ENCODE measurements at places on chromosomes 13 and 19.

- DNase-seq: peak; percentile 65
Observed at GRCh38 chr13:70255406-70255991, 147.2 kb upstream of the KLHL1 start.

GRCh38 chr19:16814526-16815100, 14.6 kb upstream of the SIN3B start:
- DNase-seq: no peak

DNA sequence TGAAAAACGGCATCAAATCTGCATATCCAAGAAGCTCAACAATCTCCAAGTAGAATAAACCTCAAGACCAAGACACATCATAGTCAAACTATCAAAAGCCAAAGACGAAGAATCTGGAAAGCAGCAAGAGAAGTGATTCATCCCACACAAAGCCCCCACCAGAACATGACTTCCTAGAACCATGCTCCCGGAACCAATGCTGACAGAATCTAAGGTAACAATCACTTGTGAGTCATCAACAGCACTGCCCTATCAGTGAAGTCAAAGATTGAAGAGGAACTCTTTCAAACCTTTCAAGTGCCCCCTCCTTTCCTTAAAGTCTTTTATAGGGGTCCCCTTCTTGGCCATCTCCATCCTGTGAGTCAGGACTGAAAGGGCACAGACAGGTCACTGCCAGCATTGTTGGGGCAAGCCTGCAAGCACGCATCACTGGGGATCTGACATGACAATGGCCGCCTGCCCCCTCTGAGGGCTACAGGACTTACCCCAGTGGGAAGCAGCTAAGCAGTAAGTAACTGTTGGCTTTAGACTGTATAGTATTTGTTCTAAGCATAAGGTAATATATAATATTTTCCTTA, at the start of gene CCDC70:
Gene CCDC70 (plus strand): TSS at position 247 of the 578 bp plus-strand sequence. CDS start 3,443 bp downstream, outside the sequence.
- DNase-seq: no peak

DNA sequence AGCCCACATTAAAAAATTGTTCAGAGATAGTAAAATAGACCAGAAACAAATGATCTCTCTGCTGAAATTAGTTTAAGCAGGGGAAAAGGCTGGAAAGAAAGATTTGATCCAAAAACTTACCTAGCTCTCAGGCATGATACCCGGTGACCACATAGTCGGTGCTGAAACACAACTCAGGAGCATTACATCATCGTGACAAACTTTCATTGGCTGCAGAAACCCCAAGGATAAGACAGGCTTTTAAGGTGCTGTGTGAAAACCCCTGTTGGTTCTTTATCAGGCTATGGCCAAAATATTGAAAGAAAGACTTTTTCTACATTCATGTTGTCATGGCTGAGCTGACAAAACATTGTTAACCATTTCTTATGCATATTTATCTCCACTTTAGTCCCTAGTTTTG, 171.7 kb upstream of the KLF12 start:
- DNase-seq: peak; percentile 44

Measured in NCI-H69 (cell line).